MG63 (cell line): ENCODE measurements at places on chromosomes 7 and 10. TPM values are rescaled to one million over a fixed set of nuclear protein-coding genes. Genes with fewer than 3 reads are reported as not detected.

DNA sequence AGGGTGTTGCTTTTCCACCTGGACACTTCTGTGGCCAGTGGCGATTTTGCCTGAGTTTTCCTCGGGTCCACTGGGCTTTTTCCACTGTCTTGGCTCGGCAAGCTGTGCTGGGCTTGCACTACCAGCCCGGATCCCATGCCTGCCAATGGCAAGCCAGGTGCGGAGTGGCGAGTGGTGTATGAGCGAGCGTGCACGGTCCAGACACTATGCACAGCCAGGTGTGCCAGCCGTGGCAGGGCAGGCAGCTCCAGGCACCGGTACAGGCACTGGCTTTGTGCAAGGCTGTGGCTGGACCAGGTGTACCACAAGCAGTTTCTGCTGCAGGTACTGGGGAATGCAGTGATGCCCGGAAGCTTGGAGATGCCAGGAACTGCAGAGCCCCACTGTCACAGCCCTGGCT is 22.1 kb downstream of the INPP5F start:
- no peak for DNase-seq

GRCh38 chr7:152587366-152587765 is 88.6 kb downstream of the XRCC2 start:
- no peak for DNase-seq

- no peak for DNase-seq
Observed at GRCh38 chr7:48144291-48144768, 26.9 kb upstream of the ABCA13 start.

GRCh38 chr7:100880645-100881044 is 5.7 kb downstream of the SRRT start:
- no peak for DNase-seq

DNA sequence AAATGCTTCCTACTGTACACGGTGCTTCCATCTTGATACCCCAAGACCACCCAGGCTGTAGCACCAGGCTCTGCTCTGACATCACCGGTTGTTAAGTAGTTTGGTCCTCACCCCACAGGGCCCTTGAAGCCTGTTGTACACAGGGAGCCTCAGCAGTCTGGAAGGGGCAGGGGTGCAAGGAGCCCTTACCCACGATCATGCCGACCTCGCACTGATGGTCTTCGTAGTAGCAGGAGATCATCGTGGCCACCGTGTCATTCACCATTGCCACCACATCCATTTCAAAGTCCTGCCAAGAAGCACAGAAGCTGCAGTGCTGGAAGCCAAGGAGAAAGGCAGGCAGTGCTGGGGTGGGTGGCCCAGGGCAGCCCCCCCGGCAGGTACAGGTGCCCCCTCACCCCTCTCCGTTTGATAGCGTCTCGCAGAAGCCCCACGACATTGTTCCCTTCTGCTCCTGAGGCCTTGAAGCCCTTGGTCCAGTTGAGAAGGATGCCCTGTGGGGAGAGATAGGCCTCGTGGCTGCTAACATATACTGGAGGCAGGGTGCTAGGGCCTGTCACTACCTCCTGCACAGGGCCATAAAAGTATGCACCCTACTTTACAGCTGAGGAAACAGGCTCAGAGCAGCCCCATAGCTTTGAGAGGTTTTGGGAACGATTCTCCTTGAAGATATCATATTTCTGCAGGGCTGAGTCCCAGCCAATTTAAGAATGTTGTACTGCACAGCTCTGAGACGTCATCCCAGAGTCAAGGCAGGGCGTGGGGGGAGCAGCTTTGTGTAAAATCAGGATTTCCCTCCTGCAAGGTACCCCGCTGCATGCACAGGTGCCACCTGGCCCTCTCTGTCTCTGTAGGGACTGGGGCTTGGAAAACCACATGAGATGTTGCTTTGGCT is 8.7 kb upstream of the MYL7 start:
- no peak for DNase-seq

DNA sequence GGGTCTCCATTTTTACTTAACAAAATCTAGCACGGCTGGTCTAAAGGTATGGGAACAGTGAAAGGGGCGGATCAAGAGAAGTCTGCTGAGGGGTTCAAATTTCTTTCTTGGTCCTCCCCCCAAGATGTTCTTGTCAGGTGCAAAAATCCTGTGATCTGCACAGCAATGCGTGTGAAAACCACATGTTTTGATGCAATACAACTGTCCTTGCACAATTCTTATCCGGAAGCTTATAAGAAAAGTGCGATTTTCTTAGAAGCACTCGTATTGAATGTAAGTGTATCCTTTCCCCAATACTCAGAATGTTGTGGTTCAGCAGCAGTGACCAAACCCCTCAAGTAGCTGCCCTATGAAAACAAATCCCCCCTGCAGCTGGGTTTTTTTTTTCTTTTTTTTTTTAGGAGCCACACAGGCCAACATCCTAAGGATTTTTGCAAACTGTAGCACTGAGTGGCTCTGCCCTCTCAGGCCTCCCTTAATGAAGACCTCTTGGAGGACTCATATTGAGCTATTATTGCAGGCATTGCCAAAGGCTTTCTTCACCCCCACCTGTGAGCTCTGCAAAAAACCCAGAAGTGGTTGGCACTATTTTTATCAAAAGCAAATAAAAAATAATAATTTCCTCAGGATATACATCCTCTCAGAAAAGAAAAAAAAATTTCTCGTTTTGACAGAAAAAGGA is 151.9 kb upstream of the ITGB1 start:
- DNase-seq, result no peak

DNA sequence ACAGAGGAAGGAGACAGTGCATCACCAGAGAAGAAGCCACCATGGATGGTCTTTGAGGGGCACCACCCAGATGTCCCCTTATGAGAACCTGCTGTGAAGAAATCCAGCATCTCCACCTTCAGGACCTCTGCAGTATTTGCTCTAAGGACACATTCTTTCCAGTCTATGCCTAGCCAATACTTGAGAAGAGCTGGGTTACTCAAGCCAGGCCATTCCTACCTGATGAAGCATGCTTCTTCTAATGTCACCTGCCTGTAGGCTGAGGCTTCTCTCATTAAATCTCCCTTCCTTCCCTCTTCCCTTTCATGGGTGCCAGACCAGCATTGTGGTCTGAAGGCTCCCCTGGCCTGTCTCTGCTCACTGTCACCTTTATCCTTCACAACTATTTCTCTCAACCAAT is 654.5 kb upstream of the AUTS2 start:
- no peak for DNase-seq

DNA sequence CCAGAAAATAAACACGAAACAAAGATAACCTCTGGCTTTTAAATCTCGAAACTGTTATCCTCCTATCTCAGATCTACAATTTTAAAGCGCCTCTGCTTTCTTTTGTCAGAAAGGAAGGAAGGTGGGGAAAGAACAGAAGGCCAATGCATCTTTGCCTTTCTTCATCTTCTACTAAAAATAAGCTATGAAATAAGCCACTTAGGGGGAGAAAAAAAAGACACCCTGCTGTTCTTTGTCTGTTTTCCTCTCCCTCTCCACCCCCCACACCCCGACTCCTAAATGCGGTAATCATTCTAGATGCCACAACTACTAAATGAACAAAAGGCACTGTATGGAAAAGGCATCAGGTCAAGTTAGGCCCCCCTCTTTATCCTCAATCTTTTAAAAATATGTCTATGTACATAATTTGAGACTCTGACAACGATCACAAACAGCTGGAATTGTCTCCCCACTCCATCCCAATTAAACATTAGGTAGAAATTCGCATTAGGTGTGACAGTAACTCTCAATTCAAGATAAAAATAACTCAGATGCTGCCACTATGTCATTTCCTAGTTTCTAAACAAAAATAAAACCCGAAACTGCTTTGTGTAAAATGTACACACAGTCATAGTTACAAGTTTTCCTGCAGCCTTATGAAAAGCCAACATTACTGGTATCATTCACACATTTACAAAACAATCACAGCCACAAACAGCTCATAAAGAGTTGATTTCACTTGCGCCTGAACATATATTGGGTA is 2.4 kb downstream of the UBE2H start:
- no peak for DNase-seq

DNA sequence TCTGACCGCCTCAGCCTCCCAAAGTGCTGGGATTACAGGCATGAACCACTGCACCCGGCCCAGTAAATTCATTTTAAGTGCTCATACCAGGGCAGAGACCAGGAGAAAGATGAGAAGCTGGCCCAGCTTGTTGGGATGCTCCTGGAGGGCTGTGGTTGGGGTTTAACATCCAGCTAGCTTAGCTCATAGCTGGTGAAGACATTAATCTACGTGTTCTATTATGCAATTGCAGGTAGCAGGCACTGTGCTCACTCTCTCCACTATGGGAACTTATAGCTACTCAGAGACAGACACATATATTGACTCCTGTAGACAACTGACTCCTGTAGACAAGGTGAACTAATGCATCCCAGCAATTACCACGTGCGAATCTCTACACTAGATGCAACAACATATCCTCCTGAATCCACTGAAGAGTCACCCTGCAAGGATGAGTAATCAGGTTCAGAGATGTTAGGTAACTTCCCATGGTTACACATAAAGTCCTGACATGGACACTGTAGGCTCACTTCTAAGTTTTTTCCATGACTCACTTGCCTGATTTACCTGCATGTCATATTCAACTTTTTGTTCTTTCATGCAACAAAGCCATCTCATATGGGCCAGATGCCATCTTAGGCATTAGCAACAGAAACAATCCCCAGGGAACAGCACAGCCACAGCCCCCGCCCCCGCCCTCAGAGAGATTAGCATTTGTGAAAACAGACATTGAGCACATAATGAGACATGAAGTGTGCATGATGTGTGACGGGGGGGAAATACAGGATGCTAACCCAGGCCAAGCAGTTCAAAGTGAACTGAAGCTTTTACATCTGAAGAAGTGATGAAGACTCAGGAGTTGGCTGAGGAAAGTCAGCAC is 37.2 kb downstream of the ERLIN1 start:
- no peak for DNase-seq

DNA sequence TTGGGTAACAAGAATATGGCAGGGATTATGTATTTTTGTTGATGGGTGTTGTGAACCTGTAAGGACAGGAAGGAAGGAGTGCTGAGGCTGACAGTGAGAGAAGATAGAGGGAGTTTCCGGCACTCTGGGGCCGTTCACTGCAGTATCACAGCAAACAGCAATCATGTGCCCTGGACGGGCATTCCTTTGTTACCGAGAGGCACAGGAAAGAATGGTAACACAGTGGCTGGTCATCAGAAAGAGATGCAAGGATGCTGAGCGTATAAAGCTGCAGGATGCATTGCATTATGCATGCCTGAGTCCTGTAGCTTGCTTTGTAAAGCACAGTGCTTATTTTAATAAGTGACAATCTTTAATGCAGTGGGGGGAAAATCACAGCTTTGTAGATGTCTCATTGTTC is 286.8 kb downstream of the RPS24 start:
- no peak for DNase-seq

DNA sequence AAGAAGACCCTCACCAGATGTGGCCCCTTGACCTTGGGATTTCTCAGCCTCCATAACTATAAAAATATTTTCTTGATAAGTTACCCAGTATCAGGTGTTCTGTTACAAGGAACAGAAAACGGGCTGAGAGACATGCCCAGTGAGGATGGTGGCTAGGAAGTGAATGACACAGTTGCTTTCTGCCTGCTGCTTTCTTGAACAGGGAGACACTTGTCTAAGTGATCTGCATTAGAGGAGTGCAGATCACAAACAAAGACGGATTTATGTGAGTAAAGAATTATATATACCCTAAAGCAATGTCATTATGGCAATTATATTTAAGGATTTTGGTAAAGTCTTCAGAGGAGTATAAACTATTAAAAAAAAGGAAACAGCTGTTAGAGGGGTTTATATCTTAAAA is 169.2 kb upstream of the AHR start:
- DNase-seq, result no peak

DNA sequence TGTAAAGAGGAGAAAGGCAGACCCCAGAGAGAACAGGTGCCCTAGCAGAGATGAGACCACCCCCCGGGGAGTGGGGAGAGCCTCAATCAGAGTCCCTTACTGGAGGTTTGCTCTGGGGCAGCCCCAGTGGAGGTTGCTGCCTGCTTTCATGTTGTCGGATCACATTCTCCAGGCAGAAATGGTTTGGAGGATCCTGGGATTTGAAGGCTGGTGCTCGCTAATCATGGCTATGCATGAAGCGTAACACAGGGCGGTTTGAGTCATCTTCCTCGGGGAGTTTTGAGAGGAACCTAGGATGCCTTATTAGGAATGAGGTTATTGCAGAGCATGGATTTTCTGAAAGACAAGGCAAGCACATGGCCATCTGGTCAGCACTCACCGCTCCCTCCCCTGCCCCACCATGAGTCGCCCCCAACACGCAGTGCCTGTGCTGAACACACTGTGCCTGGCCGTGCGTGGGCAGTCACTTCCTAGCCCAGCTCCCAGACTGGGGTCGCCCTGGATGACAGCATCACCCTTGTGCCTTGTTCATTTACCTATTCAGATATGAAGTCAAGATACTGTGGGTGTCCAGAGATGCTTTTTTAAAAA is 319.9 kb downstream of the DPP6 start:
- DNase-seq, result no peak

- DNase-seq, result no peak
Observed at GRCh38 chr7:96400518-96400917, 78.6 kb upstream of the SLC25A13 start.

DNA sequence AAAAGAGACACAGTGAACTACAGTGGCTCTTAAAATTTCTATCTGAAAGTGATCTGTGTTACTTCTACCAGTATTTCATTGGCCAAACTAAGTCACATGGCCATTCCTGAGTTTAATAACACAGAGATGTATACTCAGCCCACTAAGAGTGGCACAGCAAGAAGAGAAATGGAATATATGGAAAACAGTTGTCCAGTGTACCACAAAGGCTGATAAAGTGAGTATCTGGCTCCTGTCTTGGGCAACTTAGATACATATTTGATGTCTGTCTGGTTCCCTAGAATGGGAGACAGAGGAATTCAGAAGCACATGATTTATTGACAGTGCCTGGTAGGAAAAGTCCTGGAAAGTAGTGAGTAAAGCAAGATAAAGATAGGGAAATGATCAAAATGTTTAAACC is 10.1 kb upstream of the PON1 start:
- DNase-seq, result no peak

Gene PLOD3
- 25.6 and 53.1 TPM in 2 replicates for total RNA-seq

Gene CREB5
- total RNA-seq, result 18.5 and 19.4 TPM in 2 replicates

Gene NODAL
- not detected in 2 replicates for total RNA-seq

Gene MSMB
- total RNA-seq, result not detected in 2 replicates

Gene OR2A7
- total RNA-seq, result 0.79 TPM in 1 of 2 replicates, not detected in the other

Gene WNT8B
- not detected in 2 replicates for total RNA-seq

Gene PGAM2
- not detected in 2 replicates for total RNA-seq

Gene GPR15LG
- total RNA-seq, result not detected in 2 replicates

Gene MCM10
- total RNA-seq, result 16.3 and 27.8 TPM in 2 replicates

Gene MMP21
- not detected in 2 replicates for total RNA-seq

Gene SPDYE11
- not detected in 2 replicates for total RNA-seq
